ENCODE measurements at places on chromosomes 5 and 9. TPM values are rescaled to one million over a fixed set of nuclear protein-coding genes. Genes with fewer than 3 reads are reported as not detected.

GRM6 gene
- not detected for total RNA-seq

LPCAT1 gene
- total RNA-seq = 35.2 TPM

HRCT1 gene
- total RNA-seq = 0.85 TPM

PCDHB13 gene
- 0.24 TPM for total RNA-seq

TNFSF8 gene
- not detected for total RNA-seq

FLT4 gene
- 0.96 TPM for total RNA-seq

IL13 gene
- total RNA-seq = not detected

ARHGEF37 gene
- total RNA-seq = 24.5 TPM

ANKRD31 gene
- total RNA-seq = under 0.01 TPM

STPG3 gene
- total RNA-seq = not detected

PRRX2 gene
- not detected for total RNA-seq

TJP2 gene
- total RNA-seq = 97.4 TPM

ARL14EPL gene
- not detected for total RNA-seq

PDE6A gene
- under 0.01 TPM for total RNA-seq

NEURL1B gene
- 6.2 TPM for total RNA-seq

PHF24 gene
- total RNA-seq = 0.48 TPM
